Adrenal gland (tissue), 19 donors: ENCODE measurements at places on chromosomes 12 and 14.

GRCh38 chr12:115700896-115701465 is 576.5 kb downstream of the MED13L start:
- DNase-seq = no peak

GRCh38 chr14:59311723-59312122 is 123.3 kb downstream of the DAAM1 start:
- DNase-seq = no peak

- DNase-seq = no peak
These were observed 92.1 kb upstream of the KRR1 start for GRCh38 chr12:75603475-75603874.

- DNase-seq = no peak
These were observed 15.4 kb downstream of the CAND1 start for GRCh38 chr12:67284561-67284960.

- DNase-seq = no peak
These were observed 75.4 kb upstream of the ARID2 start for GRCh38 chr12:45654002-45654665.

DNA sequence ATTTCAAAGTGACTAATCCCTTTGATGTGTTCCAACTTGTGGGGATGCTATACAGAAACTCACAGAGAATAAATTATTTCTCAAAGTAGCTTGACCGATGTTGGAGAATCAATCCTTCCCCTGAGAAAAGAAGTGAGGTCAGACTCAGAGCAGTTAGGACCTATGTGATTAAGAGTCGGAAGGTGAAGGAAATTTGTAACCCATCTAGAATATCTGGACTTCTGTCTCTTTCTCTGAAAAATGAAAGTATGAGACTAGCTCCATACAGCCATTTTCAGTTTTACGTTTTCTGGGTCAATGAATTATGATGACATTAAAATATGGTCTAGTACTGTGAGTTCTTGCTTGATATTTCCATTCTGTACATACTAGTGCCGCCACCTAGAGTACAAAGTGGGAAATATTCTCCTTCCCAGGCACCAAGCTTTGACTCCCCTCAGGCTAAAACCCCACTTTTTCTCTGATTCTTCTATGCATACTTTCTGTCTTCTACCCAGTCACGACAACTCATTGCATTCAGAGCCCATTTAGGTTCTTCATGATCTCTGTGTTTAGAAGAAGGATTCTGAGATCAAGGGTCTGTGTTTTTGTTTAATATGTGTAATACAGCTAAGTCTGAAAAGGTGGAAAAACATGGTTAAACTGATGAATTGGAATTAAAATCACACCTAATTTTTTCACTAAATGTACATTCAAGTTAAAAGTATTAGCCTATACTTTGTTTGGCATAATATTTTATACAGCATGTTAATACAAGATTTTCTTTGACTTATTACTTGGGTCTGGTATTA is 6.9 kb upstream of the NTS start:
- DNase-seq = peak; percentile 48

- no peak for DNase-seq
These were observed 137.3 kb upstream of the RTL1 start for GRCh38 chr14:101040538-101041442.

- DNase-seq = no peak
These were observed 46.6 kb downstream of the SUSD6 start for GRCh38 chr14:69657950-69658355.

DNA sequence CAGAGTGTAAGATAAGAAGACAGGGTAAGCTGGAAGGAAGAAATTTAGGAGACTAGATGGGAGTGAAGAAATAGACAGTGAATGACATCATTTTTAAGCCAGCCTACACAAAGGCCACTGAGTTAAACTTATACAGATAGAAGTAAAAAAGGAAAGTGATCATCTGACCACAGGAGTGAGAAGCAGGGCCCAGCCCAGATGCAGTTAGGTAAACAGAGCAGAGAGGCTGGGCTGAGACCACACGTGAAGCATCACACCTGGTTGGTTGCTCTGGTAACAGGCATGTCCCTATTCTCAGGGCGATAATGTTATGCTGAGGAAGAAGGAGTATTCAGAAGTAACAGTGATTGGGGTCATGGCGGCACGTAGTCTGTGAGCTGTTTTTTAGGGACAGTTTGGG is 1079.4 kb downstream of the AACS start:
- DNase-seq = no peak

- peak; percentile 57 for DNase-seq
These were observed 121.7 kb downstream of the CHST11 start for GRCh38 chr12:104578453-104578852.

- DNase-seq = peak; percentile 27
These were observed 484 bp downstream of the ALKBH1 start for GRCh38 chr14:77707355-77707723.

DNA sequence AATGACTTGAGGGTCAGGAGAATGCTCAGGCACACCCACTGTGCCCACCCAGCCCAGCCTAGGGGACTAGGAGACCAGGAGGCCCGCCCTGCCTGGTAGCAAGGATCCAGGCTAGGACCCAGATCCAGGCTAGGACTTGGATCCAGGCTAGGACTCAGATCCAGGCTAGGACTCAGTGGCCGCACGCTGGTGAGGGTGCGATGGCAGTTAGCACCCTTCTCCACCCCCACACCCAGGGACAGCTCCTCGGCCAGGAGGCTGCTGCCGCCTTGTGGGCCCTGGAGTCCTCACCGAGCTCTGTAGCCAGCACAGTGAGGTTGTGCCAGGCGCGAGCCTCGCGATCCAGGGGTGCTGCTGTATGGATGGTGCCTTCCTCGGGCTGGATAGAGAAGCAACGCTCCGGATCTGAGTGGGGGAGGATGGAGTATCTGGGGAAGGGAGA is 5.1 kb downstream of the CDH24 start:
- DNase-seq = no peak

DNA sequence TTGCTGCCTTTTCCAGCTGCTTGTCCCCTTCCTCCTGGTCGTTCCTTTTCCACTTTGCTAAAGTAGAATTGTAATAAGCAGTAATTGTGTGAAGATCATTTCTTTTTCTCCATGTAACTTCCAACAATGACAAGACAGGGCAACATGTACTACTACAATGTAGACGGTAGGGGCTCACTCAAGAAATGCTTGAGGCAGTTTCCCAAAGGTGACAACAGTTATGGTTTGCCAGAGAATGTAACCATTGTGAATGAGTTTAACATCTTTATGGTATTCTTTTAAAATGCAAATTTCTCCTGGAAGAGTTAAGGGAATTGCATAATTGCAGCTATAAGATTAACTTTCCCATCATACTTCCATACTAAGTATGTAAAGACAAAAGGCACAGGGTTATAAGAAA is 23.8 kb upstream of the PHLDA1 start:
- no peak for DNase-seq

DNA sequence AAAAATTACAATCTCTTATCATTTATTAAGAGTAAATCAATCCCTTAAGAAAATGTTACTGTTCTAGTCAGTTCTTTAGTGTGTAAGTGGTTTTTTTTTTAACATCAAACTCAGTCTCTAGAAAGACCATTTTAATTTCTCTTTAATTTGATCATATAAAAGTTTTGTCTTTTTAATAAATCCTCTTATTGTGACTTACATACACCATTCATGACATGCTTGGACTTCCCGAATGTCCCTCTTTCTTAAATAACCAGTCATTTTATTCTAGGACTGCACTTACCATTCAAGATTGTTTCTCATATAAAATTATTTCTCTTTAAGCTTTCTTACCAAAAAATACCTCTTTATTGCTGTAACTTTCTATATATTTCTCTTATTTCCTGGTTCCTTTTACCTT is 60.8 kb upstream of the EVL start:
- no peak for DNase-seq

DNA sequence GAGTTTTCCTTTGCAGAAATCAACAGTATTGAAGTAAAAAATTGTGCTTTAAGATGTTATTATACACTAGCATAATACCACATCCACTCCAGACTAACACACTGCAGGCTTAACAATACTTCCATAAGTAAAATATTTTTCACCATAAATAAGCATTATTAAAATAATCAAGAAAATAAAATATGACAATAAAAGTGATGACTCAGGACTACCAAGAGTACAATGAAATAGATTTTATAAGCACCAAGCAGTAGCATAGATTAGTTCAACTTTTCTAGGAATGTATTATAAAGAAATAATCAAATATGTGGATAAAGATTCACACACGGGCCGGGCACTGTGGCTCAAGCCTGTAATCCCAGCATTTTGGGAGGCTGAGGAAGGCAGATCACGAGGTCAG is 40.4 kb upstream of the MTHFD1 start:
- no peak for DNase-seq

GRCh38 chr12:90460681-90461080 is 494.3 kb downstream of the CCER1 start:
- DNase-seq = no peak

DNA sequence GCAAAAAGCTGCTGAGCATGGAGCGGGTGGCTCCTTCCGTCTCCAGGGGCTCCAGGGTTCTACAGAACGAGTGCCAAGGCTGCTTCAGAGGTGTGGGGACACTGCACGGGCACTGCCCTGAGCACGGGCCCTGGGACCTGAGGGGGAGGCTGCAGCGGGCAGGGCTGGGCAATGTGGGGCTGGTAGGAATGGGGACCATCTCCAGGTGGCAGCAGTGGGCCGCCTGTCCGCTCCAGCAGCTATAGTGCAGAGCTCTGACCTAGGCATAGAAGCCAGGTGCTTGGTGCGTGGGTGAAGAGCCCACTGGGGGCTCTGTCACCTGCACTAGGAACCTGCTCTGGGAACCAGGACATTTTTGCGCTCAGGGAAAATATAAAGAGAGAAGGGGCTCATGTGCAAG is 22.3 kb downstream of the HDAC7 start:
- DNase-seq = no peak
